ENCODE measurements at places on chromosomes 4 and X.

DNA sequence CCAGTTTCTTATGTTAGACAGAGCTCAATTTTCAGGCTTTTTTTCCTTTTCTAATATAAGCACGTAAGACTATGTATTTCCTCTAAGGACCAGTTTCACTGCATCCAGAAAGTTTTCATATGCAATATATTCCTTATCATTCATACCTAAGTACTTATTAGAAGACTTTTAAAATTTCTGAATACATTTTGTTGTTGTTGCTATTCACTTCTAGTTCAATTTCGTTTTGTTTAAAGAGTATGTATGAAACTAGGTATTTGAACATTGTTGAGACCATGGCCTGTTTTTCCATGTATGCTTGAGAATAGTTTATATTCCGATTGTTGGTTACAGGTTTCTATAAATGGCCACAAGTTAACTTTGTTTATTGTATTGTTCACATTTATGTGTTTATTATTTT, 18.0 kb upstream of the CT45A1 start:
- no peak for DNase-seq

- DNase-seq, result no peak
These were observed 68.1 kb upstream of the OTUD4 start for GRCh38 chr4:145248502-145248901.

GRCh38 chrX:9627922-9628321, 137.7 kb downstream of the GPR143 start:
- no peak for DNase-seq

DNA sequence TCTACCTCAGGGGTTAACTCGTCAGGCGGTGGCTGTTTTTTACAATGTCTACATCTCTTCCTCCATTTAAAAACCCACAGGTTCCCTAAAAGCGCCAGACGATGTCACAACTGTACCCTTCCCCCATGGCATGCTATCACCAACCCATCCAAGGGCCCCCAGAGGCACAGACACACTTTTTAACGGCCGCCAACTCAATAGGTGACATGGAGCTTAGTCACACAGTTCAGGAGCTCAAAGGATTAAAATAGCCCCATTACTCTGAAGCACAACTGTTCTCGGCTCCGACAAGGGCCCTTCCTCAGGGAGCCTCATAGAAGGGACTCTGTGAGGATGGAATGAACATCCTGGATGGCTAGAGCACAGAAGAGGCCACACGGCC, 12.4 kb downstream of the SH3KBP1 start:
- DNase-seq, result no peak
